ENCODE measurements at places on chromosomes 6 and 20. TPM values are rescaled to one million over a fixed set of nuclear protein-coding genes. Genes with fewer than 3 reads are reported as not detected.

PROKR2 gene
- total RNA-seq = not detected

JPH2 gene
- 11.3 TPM for total RNA-seq

BEND6 gene
- 5.6 TPM for total RNA-seq

SEL1L2 gene
- not detected for total RNA-seq

POM121L2 gene
- total RNA-seq = not detected

PI3 gene
- total RNA-seq = 509 TPM

CFAP61 gene
- 0.20 TPM for total RNA-seq

SLC22A3 gene
- 21.4 TPM for total RNA-seq

CCN5 gene
- total RNA-seq = 0.20 TPM

OR2W1 gene
- not detected for total RNA-seq

SNAP25 gene
- 3.5 TPM for total RNA-seq

SLC17A3 gene
- total RNA-seq = not detected

TFAP2C gene
- 22.8 TPM for total RNA-seq

UBE2V1 gene
- total RNA-seq = 60.0 TPM

BACH2 gene
- 11.9 TPM for total RNA-seq

ADTRP gene
- total RNA-seq = 14.0 TPM

TMEM74B gene
- 2.5 TPM for total RNA-seq

LHFPL5 gene
- total RNA-seq = not detected

All from skin of body (tissue), 3 donors.